Liver (tissue), 10 donors: ENCODE measurements at places on chromosomes 1 and 21. TPM values are rescaled to one million over a fixed set of nuclear protein-coding genes. Genes with fewer than 3 reads are reported as not detected.

Gene CD1B
- total RNA-seq = 0.19 TPM

- H3K36me3 ChIP-seq = no peaks in the 10 kb centered on the region
- H3K27me3 ChIP-seq = no peaks in the 10 kb centered on the region
- DNase-seq = no peak
- H3K4me3 ChIP-seq = no peak overlapping the region
- H3K27ac ChIP-seq = no peak overlapping the region
Measured at GRCh38 chr1:186456729-186457255, 4.1 kb downstream of the PDC start.

Gene MASP2
- 118 TPM for total RNA-seq

- no peak overlapping the region for H3K4me3 ChIP-seq
- H3K27me3 ChIP-seq = no peaks in the 10 kb centered on the region
- H3K4me1 ChIP-seq = no peaks in the 10 kb centered on the region
- H3K36me3 ChIP-seq = no peaks in the 10 kb centered on the region
- no peak overlapping the region for H3K27ac ChIP-seq
- DNase-seq = no peak
Measured at GRCh38 chr1:76023669-76024435, 50.7 kb upstream of the ST6GALNAC3 start.

Gene SIK1
- 1.8 TPM for total RNA-seq

GRCh38 chr1:10050611-10051010 lies 17.9 kb downstream of the UBE4B start:
- no peak overlapping the region for H3K27ac ChIP-seq
- no peak overlapping the region for H3K4me3 ChIP-seq

DNA sequence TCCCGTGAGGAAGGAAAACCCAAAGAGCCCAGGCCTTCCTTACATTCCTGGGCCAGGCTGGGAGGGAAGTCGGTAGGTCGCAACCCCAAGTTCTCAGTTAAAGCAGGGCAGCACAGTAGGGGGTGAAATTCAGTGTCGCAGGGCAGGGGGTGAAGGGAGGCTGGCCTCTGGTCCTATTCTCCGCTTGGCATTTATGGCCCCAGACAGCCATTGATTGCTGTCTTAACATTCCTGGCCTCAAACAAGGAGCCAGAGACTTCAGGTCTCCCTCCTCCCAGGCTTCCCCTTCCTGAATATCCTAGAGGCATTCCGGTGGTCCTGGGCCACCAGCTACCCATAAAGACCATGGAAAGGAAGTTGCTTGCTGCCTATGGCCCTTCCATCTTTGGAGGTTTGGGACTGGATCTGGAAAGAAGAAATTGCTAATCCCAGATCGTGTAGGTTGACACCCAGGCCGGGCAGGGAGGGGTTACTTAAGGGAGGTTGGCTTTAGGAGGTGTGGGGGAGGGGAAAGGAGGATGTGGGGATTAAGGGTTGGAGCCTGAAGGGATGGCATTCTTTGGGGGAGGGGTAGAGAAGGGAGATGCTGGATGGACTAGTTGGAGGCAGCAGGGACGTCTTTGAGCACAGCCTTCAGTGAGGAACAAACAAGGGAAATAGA lies 1.7 kb downstream of the LIN28A start:
- no peak for DNase-seq
- no peaks in the 10 kb centered on the region for H3K36me3 ChIP-seq
- no peak overlapping the region for H3K4me3 ChIP-seq
- H3K4me1 ChIP-seq = no peaks in the 10 kb centered on the region

Gene ANGPTL7
- not detected for total RNA-seq

Gene ANGPTL3
- 162 TPM for total RNA-seq

DNA sequence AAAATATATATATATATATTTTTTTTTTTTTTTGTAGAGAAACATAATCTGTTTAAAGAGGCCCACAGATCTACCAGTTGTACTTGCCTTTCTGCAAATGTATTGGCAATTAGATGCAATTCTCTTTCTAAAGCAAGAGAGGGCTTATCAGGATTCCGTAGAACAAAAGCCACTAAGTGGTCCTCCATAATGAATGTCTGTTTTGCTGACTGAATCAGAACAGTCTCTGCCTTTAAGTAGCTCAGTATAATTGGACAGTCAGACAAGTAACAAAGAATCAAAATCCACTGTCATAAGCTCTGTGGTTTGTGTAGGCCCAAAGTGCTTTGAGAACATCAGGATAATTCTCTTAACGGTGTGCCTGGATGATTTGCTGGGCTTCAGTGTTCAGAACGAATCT lies 17.3 kb downstream of the SARS1 start:
- H3K4me1 ChIP-seq = peaks cover 3% of the 10 kb centered on the region
- DNase-seq = no peak
- no peaks in the 10 kb centered on the region for H3K27me3 ChIP-seq
- no peak overlapping the region for H3K4me3 ChIP-seq
- peaks cover 52% of the 10 kb centered on the region for H3K36me3 ChIP-seq

Gene RORC
- 2.9 TPM for total RNA-seq

Gene CSF3R
- 23.7 TPM for total RNA-seq

Gene RHD
- total RNA-seq = 85.4 TPM

DNA sequence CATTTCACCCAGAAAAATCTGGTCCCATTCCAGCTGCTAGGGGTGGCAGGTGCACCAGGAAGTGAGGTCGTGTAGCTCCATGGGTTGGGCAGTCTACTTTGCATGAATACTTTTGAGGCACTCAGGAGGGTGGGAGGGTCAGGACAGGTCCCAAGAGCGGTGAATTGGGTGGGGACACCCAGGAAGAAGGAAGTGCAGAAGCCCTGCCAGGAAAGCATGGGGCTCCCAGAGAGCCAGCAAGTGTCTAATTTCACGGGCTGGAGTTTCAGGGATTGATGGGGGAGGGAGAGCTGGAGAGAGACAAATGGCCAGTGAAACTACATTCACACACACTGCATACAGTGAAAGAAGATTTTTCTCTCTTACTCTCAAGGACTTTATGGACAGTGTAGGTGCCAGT lies 137.8 kb downstream of the GALNT2 start:
- peaks cover 2% of the 10 kb centered on the region for H3K36me3 ChIP-seq
- H3K4me1 ChIP-seq = peaks cover 4% of the 10 kb centered on the region
- no peaks in the 10 kb centered on the region for H3K27me3 ChIP-seq
- H3K4me3 ChIP-seq = no peak overlapping the region

DNA sequence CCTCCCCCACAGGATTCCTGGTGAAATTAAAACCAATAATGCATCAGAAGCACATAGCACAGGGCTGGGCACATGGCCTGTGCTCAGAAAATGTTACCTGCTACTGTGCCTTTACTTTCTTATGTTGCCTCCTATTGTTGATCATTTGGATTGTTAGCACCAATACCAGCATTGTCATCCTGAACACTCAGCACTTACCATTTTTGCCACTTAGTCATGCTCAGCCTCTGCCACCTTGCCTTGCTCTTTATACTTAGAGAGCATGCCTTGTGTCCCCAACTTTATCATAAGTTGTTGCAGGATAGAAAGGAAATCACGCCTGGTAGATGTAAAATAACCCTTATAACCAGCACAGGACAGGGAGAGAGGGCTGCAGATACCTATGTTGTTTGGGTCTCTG lies 361.0 kb upstream of the RUNX1 start:
- no peak for DNase-seq
- H3K27ac ChIP-seq = no peak overlapping the region
- H3K27me3 ChIP-seq = peaks cover 2% of the 10 kb centered on the region
- H3K4me1 ChIP-seq = no peaks in the 10 kb centered on the region

Gene CFAP298
- 14.8 TPM for total RNA-seq

GRCh38 chr1:19169642-19170041 lies 40.4 kb downstream of the UBR4 start:
- no peak overlapping the region for H3K4me3 ChIP-seq
- no peaks in the 10 kb centered on the region for H3K27me3 ChIP-seq
- no peaks in the 10 kb centered on the region for H3K4me1 ChIP-seq
- H3K36me3 ChIP-seq = peaks cover 80% of the 10 kb centered on the region
- DNase-seq = no peak
- H3K27ac ChIP-seq = no peak overlapping the region

GRCh38 chr1:175463853-175464252 lies 271.3 kb upstream of the KIAA0040 start:
- H3K36me3 ChIP-seq = no peaks in the 10 kb centered on the region
- no peaks in the 10 kb centered on the region for H3K4me1 ChIP-seq
- no peaks in the 10 kb centered on the region for H3K27me3 ChIP-seq
- no peak overlapping the region for H3K4me3 ChIP-seq
- no peak for DNase-seq
- H3K27ac ChIP-seq = no peak overlapping the region

Gene CD1E
- 0.25 TPM for total RNA-seq

- DNase-seq = no peak
- no peak overlapping the region for H3K27ac ChIP-seq
- no peaks in the 10 kb centered on the region for H3K27me3 ChIP-seq
- H3K4me3 ChIP-seq = no peak overlapping the region
Measured at GRCh38 chr1:41768583-41768982, 150.1 kb downstream of the HIVEP3 start.

- no peaks in the 10 kb centered on the region for H3K4me1 ChIP-seq
- no peak overlapping the region for H3K27ac ChIP-seq
- H3K27me3 ChIP-seq = no peaks in the 10 kb centered on the region
- DNase-seq = no peak
Measured at GRCh38 chr1:147736883-147737282, 23.5 kb downstream of the GJA5 start.

GRCh38 chr21:28473530-28474220 lies 519.0 kb downstream of the LTN1 start:
- H3K4me1 ChIP-seq = no peaks in the 10 kb centered on the region
- no peak for DNase-seq
- H3K27ac ChIP-seq = no peak overlapping the region
- no peaks in the 10 kb centered on the region for H3K36me3 ChIP-seq
- H3K27me3 ChIP-seq = no peaks in the 10 kb centered on the region
- H3K4me3 ChIP-seq = no peak overlapping the region

- no peak for DNase-seq
- no peak overlapping the region for H3K4me3 ChIP-seq
- H3K27me3 ChIP-seq = no peaks in the 10 kb centered on the region
- H3K4me1 ChIP-seq = no peaks in the 10 kb centered on the region
Measured at GRCh38 chr1:55631509-55631908, 416.3 kb upstream of the USP24 start.

DNA sequence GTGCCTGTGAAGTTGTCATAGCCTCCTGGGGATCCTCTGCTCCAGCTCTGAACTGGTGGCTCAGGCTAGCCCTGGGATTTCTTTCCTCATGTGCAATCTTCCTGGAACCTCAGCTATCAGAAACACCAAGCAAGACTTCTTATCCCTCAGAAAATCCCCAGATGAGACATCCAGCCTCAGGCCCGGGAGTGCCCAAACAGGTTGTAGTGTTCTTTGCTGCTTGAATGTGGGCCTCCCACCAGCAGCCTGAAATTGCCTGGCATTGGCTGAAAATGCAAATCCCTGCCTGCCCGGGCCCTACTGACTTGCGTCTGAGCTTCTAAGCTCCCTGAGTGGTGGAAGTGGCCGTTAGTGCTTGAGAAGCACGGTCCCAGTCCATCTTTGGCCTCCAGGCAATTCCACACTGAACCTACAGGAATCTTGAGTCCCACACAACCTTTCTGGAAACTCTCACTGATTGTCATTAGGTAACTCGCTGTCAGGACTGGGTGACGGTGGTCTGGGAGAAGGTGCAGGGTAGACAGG lies 146.8 kb downstream of the ZBTB18 start:
- DNase-seq = no peak
- H3K4me3 ChIP-seq = no peak overlapping the region
- no peak overlapping the region for H3K27ac ChIP-seq
- H3K4me1 ChIP-seq = no peaks in the 10 kb centered on the region

- no peak overlapping the region for H3K4me3 ChIP-seq
- no peak for DNase-seq
- H3K27me3 ChIP-seq = no peaks in the 10 kb centered on the region
- H3K27ac ChIP-seq = no peak overlapping the region
- no peaks in the 10 kb centered on the region for H3K4me1 ChIP-seq
Measured at GRCh38 chr1:174742805-174743653, 256.7 kb upstream of the CACYBP start.

Gene HPCA
- not detected for total RNA-seq

Gene AIRE
- not detected for total RNA-seq

GRCh38 chr21:25115021-25115420 lies 492.3 kb downstream of the MRPL39 start:
- no peaks in the 10 kb centered on the region for H3K4me1 ChIP-seq
- no peaks in the 10 kb centered on the region for H3K27me3 ChIP-seq
- no peak overlapping the region for H3K27ac ChIP-seq
- no peak for DNase-seq
- no peak overlapping the region for H3K4me3 ChIP-seq

Gene TARS2
- total RNA-seq = 20.8 TPM

GRCh38 chr1:54117815-54118563 lies 34.8 kb downstream of the CDCP2 start:
- H3K27ac ChIP-seq = no peak overlapping the region
- H3K4me1 ChIP-seq = peaks cover 8% of the 10 kb centered on the region
- H3K27me3 ChIP-seq = no peaks in the 10 kb centered on the region
- no peaks in the 10 kb centered on the region for H3K36me3 ChIP-seq
- no peak overlapping the region for H3K4me3 ChIP-seq

Gene ROR1
- total RNA-seq = 0.98 TPM

DNA sequence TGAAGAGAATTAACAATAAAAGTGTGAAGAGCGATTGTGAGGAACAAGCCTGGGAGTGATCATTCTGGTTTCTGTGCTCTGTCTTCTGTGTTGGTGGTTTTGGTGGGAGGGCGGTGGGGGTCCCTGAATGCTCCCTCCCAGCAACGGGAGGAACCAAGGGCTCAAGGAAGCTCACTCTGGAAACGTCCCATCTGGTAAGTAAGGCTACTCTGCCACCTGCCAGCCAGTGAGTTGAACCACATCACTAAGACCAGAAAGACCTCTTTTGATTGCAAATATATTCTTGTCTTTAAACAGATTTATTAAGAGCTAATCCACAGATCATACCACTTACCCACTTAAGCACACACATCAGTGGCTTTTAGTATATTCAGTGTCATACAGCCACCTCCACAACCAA lies 125.0 kb downstream of the PRDM2 start:
- H3K4me1 ChIP-seq = peaks cover 5% of the 10 kb centered on the region
- H3K27ac ChIP-seq = no peak overlapping the region
- no peak overlapping the region for H3K4me3 ChIP-seq
- no peaks in the 10 kb centered on the region for H3K27me3 ChIP-seq
- no peaks in the 10 kb centered on the region for H3K36me3 ChIP-seq
- DNase-seq = peak; percentile 13

- no peak overlapping the region for H3K4me3 ChIP-seq
- no peaks in the 10 kb centered on the region for H3K27me3 ChIP-seq
- H3K27ac ChIP-seq = no peak overlapping the region
- no peaks in the 10 kb centered on the region for H3K4me1 ChIP-seq
Measured at GRCh38 chr21:35139382-35139715, 90.2 kb upstream of the RUNX1 start.

GRCh38 chr1:101137144-101138126 lies 99.4 kb upstream of the S1PR1 start:
- peak overlapping the region; percentile 52 for H3K27ac ChIP-seq
- no peaks in the 10 kb centered on the region for H3K27me3 ChIP-seq
- no peak overlapping the region for H3K4me3 ChIP-seq
- DNase-seq = no peak
- no peaks in the 10 kb centered on the region for H3K36me3 ChIP-seq
- H3K4me1 ChIP-seq = peaks cover 27% of the 10 kb centered on the region

Gene KDF1
- total RNA-seq = 1.4 TPM
